ENCODE measurements at places on chromosomes 3 and 15.

DNA sequence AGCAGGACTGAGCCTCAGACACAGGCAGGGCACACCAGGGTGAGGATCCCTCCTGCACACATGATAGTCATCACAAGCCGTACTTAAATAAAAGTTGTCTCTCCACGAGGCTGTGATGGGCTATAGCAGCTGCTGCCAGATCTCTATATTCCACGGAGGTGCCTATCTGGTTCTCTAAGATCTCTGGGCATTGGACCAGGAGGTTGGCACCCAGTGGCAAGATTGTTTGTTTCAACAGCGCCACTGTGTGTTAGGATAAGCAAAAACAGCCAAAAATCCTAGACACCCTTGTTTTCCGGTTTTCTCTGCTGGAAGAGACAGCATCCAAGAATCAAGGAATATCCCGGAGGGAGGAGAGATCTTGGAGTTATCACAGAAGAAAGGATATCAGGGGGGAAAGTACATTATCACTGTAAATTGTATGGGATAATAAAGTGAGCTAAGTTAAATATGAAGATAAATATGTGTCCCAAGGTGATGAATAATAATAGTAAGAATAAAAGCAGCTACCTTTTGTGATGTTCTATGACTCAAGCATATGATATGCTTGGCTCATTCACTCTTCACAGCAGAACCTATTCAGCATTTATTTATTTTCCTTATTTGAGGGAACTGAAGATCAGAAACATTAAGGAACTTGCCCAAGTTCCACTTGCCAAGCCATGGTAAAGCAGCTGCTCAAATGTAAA, 90.6 kb upstream of the AKAP13 start:
- no peak for DNase-seq

GRCh38 chr3:189517981-189518380, 113.2 kb upstream of the TP63 start:
- peak; percentile 1 for DNase-seq

- DNase-seq, result no peak
These were observed 49.1 kb downstream of the CCNL1 start for GRCh38 chr3:157110761-157111278.

DNA sequence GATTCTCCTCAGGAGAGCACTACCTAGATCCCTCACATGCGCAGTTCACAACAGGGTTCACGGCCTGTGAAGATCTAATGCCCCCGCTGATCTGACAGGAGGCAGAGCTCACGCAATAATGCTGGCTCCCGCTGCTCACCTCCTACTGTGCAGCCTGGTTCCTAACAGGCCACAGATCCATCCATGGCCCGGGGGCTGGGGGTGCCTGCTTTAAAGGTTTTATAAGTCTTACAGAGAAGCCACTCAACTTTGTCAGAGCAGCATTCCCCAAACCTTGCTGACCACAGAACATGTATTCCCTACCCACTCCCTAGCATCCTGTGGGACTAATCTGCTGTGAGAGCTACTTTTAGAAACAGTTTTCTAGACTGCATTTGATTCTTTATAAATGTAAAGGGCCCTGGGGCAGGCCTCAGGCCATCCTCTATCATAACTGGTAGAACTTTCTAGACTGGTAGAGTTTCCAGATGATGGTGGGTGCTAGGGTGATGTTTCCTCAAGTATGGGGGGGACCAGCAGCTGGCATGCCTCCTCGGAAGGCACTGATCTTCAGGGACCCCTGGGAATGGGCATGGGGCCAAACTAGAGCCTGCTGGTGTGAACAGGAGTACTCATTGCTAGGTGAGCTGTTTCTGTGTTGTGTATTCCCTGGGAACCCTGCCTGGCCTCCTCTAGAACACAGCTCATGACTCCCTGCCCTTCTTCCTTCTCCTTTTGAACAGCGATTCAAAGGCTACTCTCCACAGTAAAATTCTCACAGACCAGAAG, 25.7 kb upstream of the RAD18 start:
- no peak for DNase-seq

GRCh38 chr3:29373131-29373680, 92.3 kb downstream of the RBMS3 start:
- DNase-seq, result no peak

- DNase-seq, result no peak
These were observed 22.1 kb upstream of the IP6K2 start for GRCh38 chr3:48738926-48739616.

- DNase-seq, result peak; percentile 32
These were observed 32.5 kb downstream of the RAB11A start for GRCh38 chr15:65901836-65902235.

- no peak for DNase-seq
These were observed 68.7 kb downstream of the LRTM1 start for GRCh38 chr3:54859184-54859583.

DNA sequence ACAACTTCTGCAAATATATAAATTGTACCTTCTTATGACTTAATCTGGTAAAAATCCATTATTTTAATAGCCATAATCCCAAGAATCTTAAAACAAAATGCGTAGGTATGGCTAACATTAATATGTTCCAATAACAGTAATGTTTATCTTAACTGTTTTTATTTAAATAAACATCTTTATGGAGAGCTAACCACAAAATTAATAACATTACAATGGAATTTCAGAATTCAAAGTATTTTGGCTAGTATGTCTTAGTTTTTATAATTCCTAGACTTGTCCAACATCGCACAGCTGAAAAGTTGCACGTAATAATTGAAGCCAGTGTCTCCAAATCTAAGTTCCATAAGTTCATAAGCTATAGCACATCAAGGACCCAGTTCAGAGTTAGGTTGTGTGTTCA, 47.6 kb downstream of the ANKRD28 start:
- no peak for DNase-seq

DNA sequence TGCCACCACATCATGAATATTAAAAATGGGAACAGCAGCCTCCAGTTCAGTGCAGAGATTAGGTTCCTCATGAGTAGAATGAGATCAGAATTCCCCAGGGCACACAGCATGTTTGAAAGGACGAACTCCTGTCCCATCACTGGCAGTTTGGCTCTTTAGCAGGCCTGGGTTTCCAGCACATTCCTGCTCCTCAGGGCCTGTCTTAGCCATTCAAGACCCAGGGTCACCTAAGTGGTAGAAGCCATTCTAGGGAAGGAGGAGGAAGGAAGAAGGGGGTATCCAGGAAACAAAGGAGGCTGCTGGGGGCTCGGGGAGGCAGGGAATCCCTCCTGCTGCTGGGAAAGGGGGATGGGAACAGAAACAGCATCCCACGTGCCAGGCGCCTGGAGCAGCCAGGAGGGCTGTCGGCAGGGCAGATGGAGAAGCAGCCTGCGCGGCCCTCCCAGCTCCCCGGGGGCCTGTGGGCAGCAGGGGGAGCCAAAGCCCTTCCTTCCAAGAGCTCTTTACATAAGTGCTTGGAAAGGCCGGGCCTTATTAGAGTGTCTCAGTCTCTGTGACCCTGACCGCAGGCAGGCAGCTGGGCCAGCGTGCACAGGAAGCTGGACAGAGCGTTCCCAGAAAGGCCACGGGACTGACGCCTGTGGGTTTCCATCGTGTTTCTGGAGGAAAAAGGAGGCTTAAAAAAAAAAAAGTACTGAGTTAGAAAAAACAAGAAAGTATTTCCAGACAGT, 24.7 kb downstream of the LOXL1 start:
- peak; percentile 78 for DNase-seq

DNA sequence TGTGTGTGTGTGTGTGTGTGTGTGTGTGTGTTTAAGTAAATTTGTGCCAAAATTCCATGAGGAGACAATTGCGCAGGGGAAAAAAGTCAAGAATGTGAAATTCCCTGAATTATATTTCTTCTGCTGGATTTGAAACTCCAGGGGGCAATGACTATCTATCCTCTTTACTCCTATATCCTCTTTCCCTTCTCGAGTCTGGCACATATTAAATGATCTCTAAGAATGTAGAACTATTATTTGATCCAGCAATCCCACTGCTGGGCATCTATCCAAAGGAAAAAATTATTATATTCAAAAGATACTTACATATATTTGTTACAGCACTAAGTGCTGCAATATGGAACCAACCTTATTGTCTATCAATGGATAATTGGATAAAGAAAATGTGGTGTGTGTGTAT, 350.1 kb upstream of the ADAMTS9 start:
- no peak for DNase-seq

GRCh38 chr15:69317392-69317841, 18.7 kb downstream of the PAQR5 start:
- DNase-seq, result no peak

GRCh38 chr3:167814441-167814951, 79.0 kb downstream of the SERPINI1 start:
- no peak for DNase-seq
